ENCODE measurements at places on chromosomes 16 and 17. TPM values are rescaled to one million over a fixed set of nuclear protein-coding genes. Genes with fewer than 3 reads are reported as not detected.

Gene GAST
- not detected for total RNA-seq

DNA sequence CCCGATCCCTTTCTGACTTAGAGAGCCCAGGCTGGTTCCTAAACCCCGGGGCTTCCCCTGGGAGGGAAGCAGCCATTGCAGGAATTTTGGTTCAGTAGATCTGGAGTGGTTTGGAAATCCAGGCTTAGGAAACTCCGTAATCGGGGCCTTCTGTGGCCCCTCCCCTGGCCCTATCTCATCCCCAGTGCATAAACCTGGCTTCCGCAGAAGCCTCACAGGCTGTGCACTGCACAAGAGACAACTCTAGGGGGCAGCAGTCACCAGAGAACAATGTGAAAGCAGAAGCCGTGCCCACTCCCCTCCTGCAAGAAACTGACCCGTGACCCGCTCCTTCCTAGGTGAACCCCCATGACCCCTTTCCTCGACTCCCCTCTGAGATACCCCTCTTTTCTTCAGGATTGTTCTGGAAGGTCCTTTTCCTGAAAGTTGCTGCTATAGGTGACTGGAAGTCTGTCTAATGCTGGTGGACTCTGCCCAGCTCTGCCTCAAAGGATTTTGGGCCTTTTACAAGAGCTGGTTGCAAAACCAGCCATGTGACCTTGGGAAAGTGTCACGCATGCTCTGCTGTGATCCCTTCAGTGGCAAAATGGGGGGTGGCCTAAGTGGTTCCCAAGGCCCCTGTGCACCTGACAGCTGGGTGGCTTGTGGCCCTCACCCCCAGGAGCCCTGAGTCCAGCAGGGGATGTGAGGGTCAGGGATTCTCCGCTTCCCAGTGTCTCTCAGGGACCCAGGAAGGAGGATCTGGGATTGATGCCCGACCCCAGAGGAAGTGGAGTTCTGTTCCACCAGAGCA is 14.4 kb downstream of the GUCY2D start:
- H3K27me3 ChIP-seq = peaks cover 6% of the 10 kb centered on the region
- peaks cover 5% of the 10 kb centered on the region for H3K4me1 ChIP-seq
- DNase-seq = peak; percentile 80
- H3K36me3 ChIP-seq = no peaks in the 10 kb centered on the region
- peak overlapping the region; percentile 60 for H3K4me3 ChIP-seq

Gene SLC16A5
- 6.5 TPM for total RNA-seq

DNA sequence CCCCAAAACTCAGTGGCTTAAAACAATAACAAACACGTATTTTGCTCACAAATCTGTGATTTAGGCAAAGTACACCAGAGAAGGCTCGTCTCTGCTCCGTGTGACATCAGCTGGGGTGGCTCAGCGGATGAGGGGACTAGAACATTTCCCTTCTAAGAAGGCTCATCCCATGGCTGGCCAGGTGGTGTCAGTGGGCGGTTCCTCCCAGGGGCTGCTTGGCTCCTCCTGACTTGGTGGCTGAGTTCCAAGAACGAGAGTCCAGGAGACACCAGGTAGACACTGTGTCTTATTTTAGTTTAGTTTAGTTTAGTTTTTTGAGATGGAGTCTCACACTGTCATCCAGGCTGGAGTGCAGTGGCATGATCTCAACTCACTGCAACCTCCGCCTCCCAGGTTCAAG is 5.6 kb upstream of the CHMP6 start:
- no peak for DNase-seq
- H3K4me3 ChIP-seq = no peak overlapping the region
- H3K36me3 ChIP-seq = no peaks in the 10 kb centered on the region
- H3K27me3 ChIP-seq = peaks cover 3% of the 10 kb centered on the region
- H3K4me1 ChIP-seq = peaks cover 12% of the 10 kb centered on the region

Gene HCRT
- total RNA-seq = not detected

GRCh38 chr16:85624646-85625045 is 11.5 kb downstream of the GSE1 start:
- no peaks in the 10 kb centered on the region for H3K27me3 ChIP-seq
- H3K4me1 ChIP-seq = peaks cover 9% of the 10 kb centered on the region
- no peak overlapping the region for H3K4me3 ChIP-seq
- no peak for DNase-seq

- DNase-seq = no peak
- H3K27ac ChIP-seq = no peak overlapping the region
- no peak overlapping the region for H3K4me3 ChIP-seq
- no peaks in the 10 kb centered on the region for H3K36me3 ChIP-seq
Measured at GRCh38 chr17:1755827-1756262, 6.0 kb upstream of the SERPINF1 start.

Gene IL34
- not detected for total RNA-seq

Gene IL17C
- 0.18 TPM for total RNA-seq

Gene TBX4
- total RNA-seq = not detected

DNA sequence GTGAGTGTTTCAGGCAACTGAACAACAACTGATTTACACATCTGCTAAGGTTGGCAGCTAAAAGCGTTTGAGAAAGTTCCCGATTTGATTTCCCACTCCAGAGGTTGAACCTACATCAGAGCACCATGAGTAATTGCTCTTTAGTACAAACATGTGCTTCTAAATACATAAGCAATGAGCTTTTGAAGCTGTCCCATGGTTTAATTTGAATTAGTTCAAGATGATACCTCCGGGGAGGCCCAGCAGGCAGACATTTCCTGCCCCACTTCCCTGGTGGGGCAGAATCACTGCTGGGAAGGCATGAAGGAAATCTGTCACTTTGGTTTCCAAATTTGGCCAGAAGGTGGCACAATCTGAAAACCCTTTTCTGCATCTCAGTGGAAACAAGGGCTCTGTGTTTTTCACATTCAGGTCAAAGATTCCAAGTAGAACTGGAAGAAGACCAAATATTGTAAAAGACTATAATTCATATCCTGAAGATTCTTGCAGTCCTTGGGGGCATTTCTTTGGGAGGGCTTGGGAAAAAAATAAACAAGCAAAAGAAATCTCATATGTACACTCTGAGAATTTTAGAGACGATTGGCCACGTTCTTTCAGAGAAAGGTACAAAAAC is 176.2 kb upstream of the FAM20A start:
- peaks cover 6% of the 10 kb centered on the region for H3K27me3 ChIP-seq
- no peak overlapping the region for H3K27ac ChIP-seq
- no peaks in the 10 kb centered on the region for H3K36me3 ChIP-seq
- no peaks in the 10 kb centered on the region for H3K4me1 ChIP-seq

Gene TEX19
- not detected for total RNA-seq

Gene SLC35G6
- total RNA-seq = not detected

Gene CDH13
- not detected for total RNA-seq

- H3K36me3 ChIP-seq = peaks cover 12% of the 10 kb centered on the region
- peaks cover 31% of the 10 kb centered on the region for H3K4me1 ChIP-seq
- no peak for DNase-seq
Measured at GRCh38 chr17:74512036-74512435, 19.2 kb downstream of the CD300LB start.

GRCh38 chr17:82228842-82229697 is at the start of gene SLC16A3:
SLC16A3 (plus strand) TSS chr17:82229042; CDS start chr17:82236009, 6,967 bp downstream.
- peak; percentile 81 for DNase-seq
- peaks cover 9% of the 10 kb centered on the region for H3K4me1 ChIP-seq
- no peaks in the 10 kb centered on the region for H3K27me3 ChIP-seq
- peak within 1 kb of the TSS; percentile 81 for H3K27ac ChIP-seq

Gene CCL14
- not detected for total RNA-seq

DNA sequence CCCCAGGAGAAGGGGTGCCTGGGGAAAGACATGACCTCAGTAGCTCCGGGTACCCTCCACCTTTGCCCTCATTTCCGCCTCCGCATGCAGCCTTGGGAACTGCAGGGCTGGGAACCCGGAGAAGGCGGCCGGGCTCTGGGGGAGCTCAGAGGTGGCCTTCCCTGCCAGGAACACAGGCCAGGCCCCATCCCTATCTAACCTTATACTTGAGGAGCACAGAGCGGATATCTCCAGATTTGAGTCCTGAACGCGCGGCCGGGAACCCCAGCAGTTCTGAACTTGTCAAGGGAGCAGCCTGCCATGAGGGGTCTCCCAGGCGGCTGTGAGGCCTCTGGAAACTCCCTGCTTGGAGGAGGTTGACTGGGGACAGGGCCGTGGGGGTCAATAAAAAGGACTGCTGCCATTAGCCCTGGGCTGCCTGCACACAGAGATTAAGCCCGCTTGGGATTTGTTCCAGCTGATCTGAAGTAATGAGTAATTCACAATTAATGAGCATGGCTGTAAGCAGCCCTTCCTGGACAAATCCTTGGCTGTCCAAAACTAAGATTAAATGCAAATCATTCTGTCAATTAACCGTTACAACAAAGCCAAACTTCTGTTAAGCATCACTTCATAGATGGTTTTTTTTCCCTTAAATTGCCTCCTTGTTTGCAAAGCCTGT is 26.3 kb upstream of the METRNL start:
- H3K36me3 ChIP-seq = peaks cover 3% of the 10 kb centered on the region
- DNase-seq = no peak
- H3K27ac ChIP-seq = no peak overlapping the region
- H3K4me3 ChIP-seq = no peak overlapping the region
- H3K4me1 ChIP-seq = peaks cover 31% of the 10 kb centered on the region

GRCh38 chr16:53899431-53899830 is 195.5 kb downstream of the FTO start:
- no peak overlapping the region for H3K27ac ChIP-seq
- H3K4me1 ChIP-seq = peaks cover 2% of the 10 kb centered on the region
- H3K4me3 ChIP-seq = no peak overlapping the region
- H3K36me3 ChIP-seq = peaks cover 9% of the 10 kb centered on the region
- no peak for DNase-seq

GRCh38 chr17:42337442-42337841 is 49.1 kb downstream of the STAT5A start:
- peaks cover 86% of the 10 kb centered on the region for H3K4me1 ChIP-seq
- H3K36me3 ChIP-seq = peaks cover 70% of the 10 kb centered on the region
- no peaks in the 10 kb centered on the region for H3K27me3 ChIP-seq
- peak overlapping the region; percentile 53 for H3K4me3 ChIP-seq

DNA sequence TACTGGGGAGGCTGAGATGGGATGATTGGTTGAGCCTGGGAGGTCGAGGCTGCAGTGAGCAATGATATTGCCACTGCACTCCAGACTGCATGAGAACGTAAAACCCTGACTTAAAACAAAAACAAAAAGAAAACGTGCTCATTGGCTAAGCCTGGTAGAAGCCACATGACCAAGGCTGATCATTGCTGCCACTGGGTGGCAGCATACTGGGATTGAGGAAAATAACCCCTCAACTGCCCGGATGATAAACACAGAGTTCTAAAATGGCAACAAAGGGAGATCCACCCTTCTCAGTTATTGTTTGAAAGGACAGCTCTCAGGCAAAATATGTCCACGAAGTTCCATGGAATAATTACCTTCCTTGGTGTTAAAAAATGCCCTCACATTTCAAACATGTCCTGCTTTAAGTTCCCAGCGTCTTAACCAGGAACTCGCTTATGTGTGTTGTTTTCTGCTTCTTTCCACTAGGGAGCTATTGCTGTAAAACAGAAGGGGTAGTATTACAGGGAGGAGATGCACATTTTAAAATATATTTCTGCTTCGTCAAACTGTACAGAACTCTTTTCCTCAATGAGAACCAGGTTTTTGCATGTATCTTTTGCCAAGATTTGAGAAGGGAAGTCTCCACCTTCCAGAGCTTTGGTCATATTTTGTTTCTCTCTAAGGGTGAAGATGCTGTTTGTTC is 675.3 kb downstream of the MAF start:
- no peak overlapping the region for H3K4me3 ChIP-seq
- DNase-seq = peak; percentile 58
- no peak overlapping the region for H3K27ac ChIP-seq
- H3K36me3 ChIP-seq = peaks cover 18% of the 10 kb centered on the region

DNA sequence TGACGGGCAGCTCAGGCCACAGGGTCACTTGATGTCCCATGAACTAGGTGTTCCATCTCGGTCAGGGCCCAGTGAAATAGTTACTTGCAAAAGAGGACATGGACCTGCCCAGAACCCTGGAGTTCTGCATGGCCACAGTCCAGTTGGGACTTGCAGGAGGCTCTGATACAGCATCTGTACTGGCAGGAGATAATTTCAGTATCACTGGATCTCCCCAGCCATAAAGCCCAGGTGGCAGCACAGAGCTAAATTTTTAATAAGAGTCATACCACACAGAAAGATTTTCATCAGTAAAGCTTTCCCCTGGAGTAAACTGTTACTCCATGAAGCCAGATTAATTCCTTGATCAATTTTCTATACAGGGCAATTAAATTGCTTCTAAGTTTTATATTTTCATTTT is 18.0 kb upstream of the SLC16A5 start:
- H3K4me3 ChIP-seq = no peak overlapping the region
- H3K36me3 ChIP-seq = peaks cover 4% of the 10 kb centered on the region
- DNase-seq = peak; percentile 31
- no peaks in the 10 kb centered on the region for H3K27me3 ChIP-seq
- no peak overlapping the region for H3K27ac ChIP-seq
- H3K4me1 ChIP-seq = peaks cover 34% of the 10 kb centered on the region

Gene CIITA
- total RNA-seq = 1.4 TPM

GRCh38 chr16:26267641-26268040 is 575.9 kb downstream of the HS3ST4 start:
- no peak overlapping the region for H3K4me3 ChIP-seq
- no peaks in the 10 kb centered on the region for H3K36me3 ChIP-seq
- DNase-seq = no peak
- peaks cover 16% of the 10 kb centered on the region for H3K4me1 ChIP-seq

Gene CAPNS2
- not detected for total RNA-seq

Gene KRT33A
- total RNA-seq = not detected

- H3K4me1 ChIP-seq = no peaks in the 10 kb centered on the region
- no peaks in the 10 kb centered on the region for H3K27me3 ChIP-seq
- H3K27ac ChIP-seq = no peak overlapping the region
- H3K36me3 ChIP-seq = no peaks in the 10 kb centered on the region
- no peak for DNase-seq
Measured at GRCh38 chr17:283911-284675, 68.5 kb downstream of the RPH3AL start.

DNA sequence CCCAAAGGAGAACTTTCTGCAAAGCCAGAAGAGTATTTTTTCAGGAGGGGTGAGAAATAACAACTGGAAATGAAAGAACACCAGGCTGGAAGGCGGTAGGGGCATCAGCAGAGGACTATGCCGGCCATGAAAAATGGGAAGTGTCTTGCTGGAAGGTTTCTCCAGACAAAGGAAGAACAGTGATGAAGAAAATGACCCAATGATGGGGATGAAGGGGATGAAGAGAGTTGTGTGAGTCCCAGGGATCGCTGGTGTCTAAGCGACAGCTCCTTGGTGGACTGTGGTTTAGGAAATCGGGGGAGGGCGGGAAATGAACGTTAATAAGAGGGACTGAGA is 623 bp downstream of the TTLL6 start:
- no peak overlapping the region for H3K27ac ChIP-seq
- H3K27me3 ChIP-seq = peaks cover 35% of the 10 kb centered on the region
- H3K36me3 ChIP-seq = no peaks in the 10 kb centered on the region
- no peak for DNase-seq
- H3K4me1 ChIP-seq = peaks cover 15% of the 10 kb centered on the region
- H3K4me3 ChIP-seq = peak overlapping the region; percentile 63

Gene HBA1
- total RNA-seq = not detected

GRCh38 chr17:66711881-66712321 is 123.0 kb upstream of the CACNG5 start:
- H3K4me3 ChIP-seq = no peak overlapping the region
- H3K27me3 ChIP-seq = no peaks in the 10 kb centered on the region

Data from activated CD4-positive, alpha-beta T cell treated with anti-CD3 and anti-CD28 coated beads for 36 hours (primary cell).